ENCODE measurements at places on chromosomes 3 and 15.

GRCh38 chr3:138507524-138507923, 73.1 kb downstream of the ESYT3 start:
- DNase-seq, result no peak

DNA sequence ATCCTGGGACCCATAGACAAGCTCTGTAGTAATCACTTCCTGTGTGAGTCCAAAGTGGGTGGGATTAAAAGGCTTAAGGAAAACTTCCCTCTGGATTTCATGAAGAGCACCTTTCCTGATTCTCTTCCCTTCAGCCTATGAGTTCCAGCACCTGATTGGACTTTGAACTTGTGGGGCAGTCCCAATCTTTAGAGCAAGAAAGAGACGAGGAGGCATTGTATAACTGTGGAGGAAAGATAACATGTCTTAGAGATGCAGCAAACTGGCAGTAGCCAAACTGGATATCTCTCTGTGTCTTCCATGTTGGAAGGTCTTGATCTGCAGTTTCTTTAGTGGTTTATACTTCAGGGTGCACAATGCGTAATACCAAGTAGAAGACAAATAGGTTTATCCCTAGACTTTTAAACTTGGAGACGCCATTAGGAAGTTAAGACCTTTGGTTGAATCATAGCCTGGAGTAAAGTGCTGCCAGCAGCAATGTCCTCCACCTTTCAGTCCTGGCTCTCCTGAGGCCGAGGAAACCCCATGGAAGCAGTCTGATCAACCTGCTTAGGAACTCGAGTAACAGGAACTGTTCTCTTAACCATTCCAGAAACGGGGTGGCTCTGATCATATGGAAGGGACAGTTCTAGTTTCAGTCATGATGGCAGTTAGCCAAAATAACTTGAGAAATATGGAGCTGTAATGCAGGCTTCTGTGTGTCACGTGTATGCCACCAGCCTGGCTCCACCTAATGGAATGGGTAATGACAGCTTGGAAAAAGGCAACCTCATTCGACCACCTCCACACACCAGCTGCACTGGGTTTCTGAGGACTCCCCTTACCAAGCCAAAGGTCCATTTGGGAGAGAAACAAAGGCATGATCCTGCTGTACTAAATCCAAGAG, 4.7 kb downstream of the EIF1B start:
- no peak for DNase-seq

DNA sequence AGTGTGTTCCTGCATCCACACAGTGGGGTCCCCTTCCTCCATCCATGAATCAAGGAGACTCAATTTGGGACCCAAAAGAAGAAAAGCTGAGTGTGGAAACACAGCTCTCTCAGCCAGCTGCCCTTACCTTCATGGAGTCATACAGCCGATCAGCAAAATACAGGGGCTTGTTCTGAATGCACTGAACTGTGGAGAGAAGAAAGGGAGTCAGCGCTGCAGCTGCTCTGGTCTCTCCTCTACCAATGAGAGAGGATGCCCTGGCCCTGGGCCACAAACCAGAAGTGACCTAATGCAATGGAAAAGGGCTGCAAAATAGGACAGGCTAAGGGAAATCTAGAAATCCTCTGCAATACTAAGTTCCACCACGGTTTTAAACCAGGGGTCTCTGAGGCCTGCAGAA, 46.7 kb downstream of the ANXA2 start:
- DNase-seq, result peak; percentile 48

- DNase-seq, result peak; percentile 95
Observed at GRCh38 chr3:141105828-141106628, 54.9 kb downstream of the SPSB4 start.

GRCh38 chr3:14842277-14842676, 23.5 kb downstream of the FGD5 start:
- DNase-seq, result no peak

- no peak for DNase-seq
Observed at GRCh38 chr15:90765966-90766365, 48.8 kb downstream of the BLM start.

All from choroid plexus epithelial cell (primary cell).